T-helper 22 cell (primary cell): ENCODE measurements at places on chromosomes 7 and 10.

DNA sequence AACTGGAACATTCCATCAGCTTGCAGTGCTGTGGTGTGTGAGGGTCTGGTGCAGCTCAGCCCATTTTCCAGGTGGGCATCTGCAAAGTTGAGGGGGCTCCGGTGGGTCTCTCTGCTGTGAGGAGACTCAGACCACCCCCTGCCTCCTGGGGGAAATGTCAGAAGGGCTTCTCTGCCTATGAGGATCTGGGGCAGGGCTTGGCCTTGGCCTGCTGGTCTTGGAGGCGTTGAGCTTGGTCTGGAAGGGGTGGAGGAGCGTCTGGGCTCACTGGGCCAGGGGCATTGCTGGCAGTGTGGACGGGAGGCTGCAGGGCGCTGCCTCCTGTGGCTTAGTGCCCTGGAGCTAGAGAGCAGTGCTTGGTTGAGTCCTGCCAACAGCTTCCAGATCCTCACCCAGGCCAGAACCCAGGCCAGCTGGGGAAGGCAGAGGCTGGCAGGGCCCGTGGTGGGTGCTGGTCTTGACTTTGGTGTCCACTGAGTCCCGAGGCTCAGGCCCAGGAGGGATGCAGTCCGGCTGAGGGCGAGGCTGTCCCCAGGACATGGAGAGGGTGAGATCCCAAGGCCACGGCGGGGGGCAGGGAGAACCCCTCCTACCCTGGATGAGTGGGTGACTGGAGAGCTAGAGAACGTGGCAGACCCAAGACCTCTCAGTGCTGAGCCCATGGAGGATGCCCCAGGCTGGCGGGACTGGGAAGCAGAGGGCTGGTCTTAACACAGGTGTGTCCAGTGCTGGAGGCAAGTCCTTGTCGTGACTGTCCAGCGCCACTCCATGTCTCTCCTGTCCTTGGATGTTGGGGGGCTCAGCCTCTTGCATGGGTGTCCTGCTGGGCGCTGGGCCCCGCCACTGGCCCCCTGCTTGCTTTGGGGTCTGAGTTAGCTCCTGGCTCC is 2.8 kb downstream of the SPRN start:
- no peak for DNase-seq

GRCh38 chr10:127310923-127311322 is 114.5 kb upstream of the INSYN2A start:
- no peak for DNase-seq

DNA sequence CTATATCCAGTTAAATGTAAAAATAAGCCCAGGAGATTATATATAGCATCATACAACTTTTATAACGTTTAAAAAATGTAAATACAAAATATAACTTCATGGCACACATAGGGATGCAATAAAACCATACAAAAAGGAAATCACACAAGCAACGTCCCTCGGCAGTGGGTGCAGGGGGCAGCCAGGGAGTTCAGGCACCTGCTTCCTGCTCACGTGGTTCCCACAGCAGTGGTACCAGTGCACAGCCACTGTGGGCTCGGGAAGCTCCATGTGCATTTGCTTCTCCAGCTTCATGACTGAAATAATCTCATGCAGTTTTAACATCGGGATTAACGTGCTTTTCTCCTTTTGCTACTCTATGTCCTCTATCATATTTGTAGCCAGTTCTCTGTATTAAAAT is 255.5 kb upstream of the CXCL12 start:
- no peak for DNase-seq

- DNase-seq, result no peak
Measured at GRCh38 chr10:34262985-34263384, 552.1 kb downstream of the PARD3 start.

- no peak for DNase-seq
Measured at GRCh38 chr7:37342176-37342687, 106.4 kb downstream of the ELMO1 start.

DNA sequence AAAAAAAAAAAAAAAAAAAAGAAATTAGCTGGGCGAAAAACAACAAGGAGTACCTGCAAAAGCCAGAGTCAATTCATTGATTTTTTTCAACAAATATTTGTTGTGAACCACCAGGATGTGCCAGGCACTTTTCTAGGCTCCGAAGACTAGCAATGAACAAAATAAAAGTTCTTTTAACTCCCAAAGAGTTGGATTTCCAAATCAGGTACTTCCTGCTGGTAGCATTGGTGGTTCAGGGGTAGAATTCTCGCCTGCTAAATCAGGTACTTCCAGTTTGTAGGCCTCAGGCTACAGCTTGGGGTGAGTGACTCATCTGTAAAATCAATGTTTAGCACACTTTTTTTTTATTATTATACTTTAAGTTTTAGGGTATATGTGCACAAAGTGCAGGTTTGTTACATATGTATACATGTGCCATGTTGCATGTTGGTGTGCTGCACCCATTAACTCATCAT is 10.9 kb downstream of the PPA1 start:
- DNase-seq, result no peak

DNA sequence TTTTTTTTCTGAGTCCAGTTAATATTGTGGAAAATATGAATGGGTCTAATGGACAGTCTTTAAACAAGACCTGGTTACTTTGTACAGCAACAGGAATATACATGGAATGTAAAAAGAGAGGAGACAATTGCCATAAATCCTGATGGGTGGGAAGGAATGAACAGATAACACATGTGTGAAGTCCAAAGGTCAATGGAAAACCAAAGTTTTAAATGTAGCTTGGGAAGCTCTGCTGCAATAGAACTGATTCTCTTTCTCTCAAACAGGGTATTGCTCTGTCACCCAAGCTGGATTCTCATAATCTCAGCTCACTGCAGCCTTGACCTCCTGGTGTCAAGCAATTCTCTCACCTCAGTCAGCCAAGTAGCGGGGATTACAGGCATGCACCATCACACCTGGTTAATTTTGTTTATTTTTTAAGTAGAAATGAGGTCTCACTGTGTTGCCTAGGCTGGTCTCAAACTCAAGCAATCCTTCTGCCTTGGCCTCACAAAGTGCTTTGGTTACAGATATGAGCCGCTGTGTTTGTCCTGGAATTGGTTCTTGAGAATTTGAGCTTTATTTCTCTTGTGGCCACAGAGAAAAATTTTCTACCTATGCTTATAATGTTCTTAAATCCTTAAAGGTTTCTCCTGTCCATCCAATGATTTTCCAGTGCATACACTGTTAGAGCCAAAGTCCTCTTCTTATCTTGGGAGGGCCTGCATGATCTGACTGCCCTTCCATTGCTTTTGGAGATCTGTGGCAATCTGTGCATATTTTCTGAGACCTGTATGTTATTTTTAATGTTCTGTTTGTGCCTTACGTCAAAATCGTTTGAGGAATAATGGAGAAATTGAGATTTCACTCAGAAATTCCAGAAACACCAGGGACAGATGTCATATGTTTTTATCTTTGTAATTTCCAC is 30.7 kb upstream of the ZNF92 start:
- no peak for DNase-seq

- DNase-seq, result no peak
Measured at GRCh38 chr10:29807163-29807806, 172.5 kb upstream of the SVIL start.

- DNase-seq, result no peak
Measured at GRCh38 chr7:35253710-35254495, at the start of gene TBX20. Gene TBX20 (minus strand): TSS chr7:35254100. CDS start chr7:35253620, 480 bp downstream.
